ENCODE measurements at places on chromosomes 11 and 22.

GRCh38 chr11:1043563-1044096 lies 7.1 kb upstream of the MUC6 start:
- no peak for DNase-seq

DNA sequence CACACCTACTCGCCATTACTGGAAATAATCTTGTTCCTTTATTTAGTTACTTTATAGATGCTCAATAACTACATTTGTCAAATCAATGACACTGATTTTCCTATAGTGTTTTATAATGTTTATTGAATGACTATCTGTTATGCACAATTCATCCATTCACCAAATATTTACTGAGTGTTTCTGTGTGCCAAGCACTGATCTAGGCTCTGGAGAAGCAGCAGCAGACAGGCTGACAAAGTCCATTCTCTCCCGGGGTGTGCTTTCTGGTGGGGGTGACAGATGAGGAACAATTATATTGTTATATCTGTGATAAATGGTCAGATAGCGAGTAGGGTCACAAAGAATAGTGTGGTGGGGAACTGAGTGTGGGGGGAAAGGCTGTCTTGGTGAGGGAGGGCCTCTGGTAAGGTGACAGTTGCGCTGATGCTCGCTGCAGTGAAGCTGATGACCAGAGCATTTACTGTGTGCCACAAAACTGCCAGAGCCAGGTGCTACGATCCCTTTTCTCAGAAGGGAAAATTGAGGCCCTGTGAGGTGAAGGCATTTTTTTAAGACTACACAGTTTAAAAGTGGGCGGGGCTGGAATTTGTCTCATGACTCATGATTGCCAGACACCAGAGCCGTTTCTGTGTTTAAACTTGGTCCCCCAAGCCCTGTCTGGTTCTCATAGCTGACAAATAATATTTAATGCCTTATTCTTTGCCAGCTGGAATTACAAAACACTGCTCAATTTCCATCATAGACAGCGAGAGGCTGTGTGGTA lies 10.2 kb downstream of the PACS1 start:
- DNase-seq: no peak

GRCh38 chr11:103110391-103110790 lies 1.2 kb downstream of the DYNC2H1 start:
- no peak for DNase-seq

- DNase-seq: no peak
Measured at GRCh38 chr11:74008373-74009229, at the start of gene UCP3. Gene UCP3, minus strand, starts transcription at chr11:74009085. Its CDS starts 2,043 bp downstream, at chr11:74007042.

DNA sequence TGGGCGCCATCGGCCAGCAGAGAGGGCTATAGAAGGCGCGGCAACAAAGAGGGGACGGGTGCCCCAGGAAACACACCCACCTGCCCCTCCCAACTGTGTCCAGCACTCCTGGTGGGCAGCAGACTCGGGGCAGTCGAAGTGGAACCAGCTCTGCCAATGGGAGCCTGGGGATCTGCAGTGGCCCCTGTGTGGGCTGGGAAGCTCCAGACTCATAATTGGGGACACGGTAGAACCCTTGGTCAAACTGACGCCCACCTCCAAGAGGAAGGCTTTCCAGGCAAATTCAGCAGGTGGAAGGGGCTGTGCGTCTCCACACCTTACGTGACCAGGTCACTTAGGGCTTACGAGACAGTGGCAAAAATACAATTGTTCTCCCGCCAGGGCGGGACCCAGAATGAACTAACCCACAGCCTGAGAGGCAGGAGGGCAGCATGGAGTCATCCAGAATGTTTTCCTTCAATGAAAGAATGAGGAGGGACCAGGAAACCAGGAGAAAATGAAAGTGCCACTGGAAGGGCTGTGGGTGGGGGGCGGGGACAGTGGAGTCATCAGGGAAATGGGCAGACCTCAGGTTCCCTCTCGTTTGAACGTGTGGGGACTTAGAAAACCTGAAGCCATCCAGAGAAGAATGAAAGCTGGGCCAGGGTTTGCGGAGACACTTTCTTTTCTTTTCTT lies 53.2 kb upstream of the SHANK2 start:
- DNase-seq: no peak

- DNase-seq: no peak
Measured at GRCh38 chr22:32334660-32335365, 22.9 kb upstream of the RFPL3 start.

- no peak for DNase-seq
Measured at GRCh38 chr11:67442504-67443404, 522 bp downstream of the CORO1B start.

Data from caudate nucleus (tissue), 63 donors.